ENCODE measurements at places on chromosomes 7 and 10.

DNA sequence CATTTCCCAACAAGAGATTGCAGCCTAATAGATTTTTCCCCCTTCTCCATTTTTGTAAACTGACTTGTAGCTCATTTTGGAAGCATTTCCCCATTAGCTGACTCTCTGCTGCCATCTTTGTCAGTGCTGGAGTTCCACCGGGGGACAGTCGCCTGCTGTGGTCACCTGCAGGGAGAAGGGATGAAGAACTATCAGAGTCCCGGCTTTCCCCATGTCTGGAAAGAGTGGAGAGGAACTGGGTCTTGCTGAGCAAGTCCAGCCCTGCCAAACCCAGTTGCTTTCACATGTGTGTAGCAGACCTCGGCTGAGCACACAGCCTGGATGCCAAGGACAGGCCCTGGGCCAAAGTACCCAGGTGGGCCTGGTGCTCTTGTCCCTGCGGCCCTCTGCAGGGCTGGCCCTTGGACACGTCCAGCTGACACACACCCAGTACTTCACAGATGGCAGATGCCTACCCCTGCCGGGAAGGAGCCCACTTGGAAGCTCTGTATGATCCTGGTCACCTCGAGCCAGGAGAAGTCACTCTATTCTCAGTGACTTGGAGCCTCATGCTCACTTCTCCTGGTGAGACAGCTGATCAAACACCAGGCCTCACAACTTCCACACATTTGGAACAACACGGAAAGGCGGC is 157.3 kb upstream of the NPVF start:
- DNase-seq: no peak

- no peak for DNase-seq
Measured at GRCh38 chr10:100642295-100642994, 102.9 kb upstream of the PAX2 start.

GRCh38 chr10:78599122-78599853 is 469.5 kb upstream of the ZMIZ1 start:
- no peak for DNase-seq

DNA sequence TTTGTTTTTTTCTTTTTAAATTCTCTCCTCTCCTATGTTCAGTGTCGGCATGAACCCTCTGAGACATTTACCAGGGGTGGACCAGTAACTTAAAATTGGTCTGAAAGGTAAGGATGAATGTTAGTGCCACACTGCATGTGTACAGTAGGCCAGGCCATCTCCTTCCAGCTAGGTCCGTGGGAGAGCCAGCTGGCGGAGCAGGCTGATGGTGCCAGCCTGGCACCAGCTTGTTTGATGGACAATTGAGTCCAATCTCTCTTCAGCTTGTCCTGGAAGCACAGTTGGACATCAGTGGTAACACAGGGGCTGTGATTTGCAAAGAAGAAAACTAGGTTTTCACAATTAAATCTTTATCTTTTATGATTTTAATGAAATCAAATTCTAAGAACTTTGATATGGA is 136.5 kb downstream of the CNNM2 start:
- DNase-seq: no peak

- DNase-seq: no peak
Measured at GRCh38 chr10:119025336-119025735, 4.2 kb upstream of the NANOS1 start.
